ENCODE measurements at places on chromosomes 5 and 9.

DNA sequence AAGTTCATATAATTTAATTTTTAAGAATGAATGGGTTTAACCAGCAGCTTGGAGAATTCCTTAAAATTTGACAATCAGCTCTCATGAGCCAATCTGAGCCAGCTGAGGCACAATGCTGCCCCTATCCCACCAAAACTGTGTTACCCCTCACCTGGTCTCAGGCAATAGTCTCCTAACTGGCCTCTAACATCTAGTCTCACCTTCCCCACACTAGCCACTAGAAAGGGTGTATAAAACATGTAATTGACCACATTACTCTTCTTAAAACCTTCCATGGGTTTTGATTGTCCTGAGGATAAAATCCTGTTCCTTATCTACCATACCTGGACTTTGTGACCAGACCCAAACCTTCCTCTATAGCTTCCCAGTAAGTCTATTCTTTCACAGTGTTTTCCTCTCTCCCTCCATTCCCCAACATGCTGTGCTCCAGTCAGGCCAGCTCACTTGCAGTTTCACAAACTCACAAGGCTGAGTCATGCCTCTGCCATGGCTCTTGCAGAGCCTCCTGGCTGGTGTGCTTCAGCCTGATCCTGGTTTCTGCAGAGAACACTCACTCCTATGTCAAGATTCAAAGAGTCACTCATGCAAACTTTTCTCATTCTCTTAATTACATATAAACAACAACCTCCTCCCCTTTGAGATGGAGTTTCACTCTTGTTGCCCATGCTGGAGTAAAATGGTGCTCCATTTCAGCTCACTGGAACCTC lies 16.0 kb upstream of the ZCCHC7 start:
- no peak for DNase-seq

- no peak for DNase-seq
Measured at GRCh38 chr5:96312383-96312782, 120.7 kb downstream of the PCSK1 start.

GRCh38 chr5:100566382-100567141 lies 31.4 kb downstream of the FAM174A start:
- DNase-seq, result no peak

DNA sequence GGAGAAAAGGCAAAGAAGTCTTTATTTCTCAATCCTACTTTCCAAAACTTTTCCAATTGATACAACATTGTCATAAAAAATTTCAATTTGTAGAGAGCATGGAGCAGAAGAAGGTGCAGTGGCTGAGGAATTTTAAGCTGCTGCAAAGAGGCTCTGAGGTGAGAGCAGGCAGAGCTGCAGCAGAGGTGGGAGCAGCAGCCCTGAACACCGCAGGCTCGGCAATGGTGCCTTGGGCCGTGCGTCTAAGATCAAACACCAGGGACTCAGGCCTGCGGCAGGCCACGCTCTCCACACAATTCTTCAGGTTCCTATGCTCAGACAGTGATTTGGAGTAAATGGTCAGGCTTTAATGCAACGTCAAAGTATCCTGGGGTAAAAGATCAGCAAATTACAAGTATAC lies 46.3 kb downstream of the SIL1 start:
- DNase-seq, result no peak

- no peak for DNase-seq
Measured at GRCh38 chr5:113357696-113358476, 76.9 kb downstream of the TSSK1B start.

DNA sequence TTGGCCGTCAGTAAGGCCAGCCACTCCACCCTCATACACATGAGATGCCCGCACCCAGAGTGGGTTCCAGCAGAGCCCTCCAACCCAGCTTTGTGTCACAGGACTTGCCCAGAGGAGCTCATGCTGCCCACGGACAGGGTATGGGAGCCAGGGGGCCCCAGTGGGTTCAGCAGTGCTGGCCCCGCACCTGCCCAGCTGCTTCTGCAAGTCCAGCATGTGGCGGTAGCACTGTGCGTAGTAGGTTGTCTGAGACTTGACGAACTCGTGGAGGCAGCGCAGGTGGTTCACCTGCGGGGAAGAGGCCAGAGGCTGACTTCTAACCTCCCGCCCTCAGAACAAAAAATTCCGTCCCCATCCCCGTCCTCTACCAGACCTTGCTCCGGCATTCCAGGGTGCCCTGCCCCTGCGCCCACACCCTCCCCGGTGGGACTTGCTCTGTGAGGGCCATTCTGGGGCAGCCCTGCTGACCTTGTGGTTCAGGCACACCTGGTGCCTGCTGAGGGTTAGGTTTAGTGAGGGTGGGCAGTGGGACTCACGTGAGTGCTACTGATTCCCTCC lies 18.5 kb downstream of the SH3GLB2 start:
- no peak for DNase-seq

DNA sequence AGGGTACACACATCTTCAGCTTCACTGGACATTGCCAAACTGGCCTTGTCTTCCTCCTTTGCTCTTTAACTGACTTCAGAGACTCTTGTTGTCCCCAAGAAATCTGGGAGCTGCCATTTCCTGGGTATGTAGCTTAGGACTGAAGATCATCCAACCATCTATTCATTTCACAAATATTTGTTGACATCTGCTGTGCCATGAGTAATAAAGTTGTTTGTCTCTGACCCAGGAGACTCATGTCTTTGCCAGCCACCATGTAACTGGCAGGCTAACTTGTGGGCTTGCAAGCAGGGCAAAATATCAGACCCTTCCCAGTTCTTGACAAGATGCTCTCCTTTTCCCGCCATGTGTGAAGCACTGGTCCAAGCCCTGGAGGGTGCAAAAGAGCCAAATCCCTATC lies 17.1 kb upstream of the TOR1B start:
- no peak for DNase-seq

- no peak for DNase-seq
Measured at GRCh38 chr5:67378256-67378655, 181.7 kb upstream of the CD180 start.

DNA sequence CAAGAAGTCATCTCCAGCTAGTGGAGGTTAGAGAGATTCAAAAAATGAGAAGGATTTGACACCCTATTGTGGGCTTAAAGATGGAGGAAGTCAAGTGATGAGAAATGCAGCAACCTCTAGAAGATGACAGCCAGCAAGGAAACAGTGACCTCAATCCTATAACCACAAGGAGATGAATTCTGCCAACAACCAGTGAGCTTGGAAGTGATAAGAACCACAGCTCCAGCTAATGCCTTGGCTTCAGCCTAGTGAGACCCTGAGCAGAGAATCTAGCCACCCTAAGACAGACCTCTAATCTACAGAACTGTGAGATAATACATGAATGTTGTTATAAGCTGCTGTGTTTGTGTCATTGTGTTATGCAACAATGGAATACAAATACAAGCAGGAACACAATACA lies 262.4 kb downstream of the GRIA1 start:
- DNase-seq, result no peak

- no peak for DNase-seq
Measured at GRCh38 chr9:16147726-16148125, 594.9 kb downstream of the CCDC171 start.

DNA sequence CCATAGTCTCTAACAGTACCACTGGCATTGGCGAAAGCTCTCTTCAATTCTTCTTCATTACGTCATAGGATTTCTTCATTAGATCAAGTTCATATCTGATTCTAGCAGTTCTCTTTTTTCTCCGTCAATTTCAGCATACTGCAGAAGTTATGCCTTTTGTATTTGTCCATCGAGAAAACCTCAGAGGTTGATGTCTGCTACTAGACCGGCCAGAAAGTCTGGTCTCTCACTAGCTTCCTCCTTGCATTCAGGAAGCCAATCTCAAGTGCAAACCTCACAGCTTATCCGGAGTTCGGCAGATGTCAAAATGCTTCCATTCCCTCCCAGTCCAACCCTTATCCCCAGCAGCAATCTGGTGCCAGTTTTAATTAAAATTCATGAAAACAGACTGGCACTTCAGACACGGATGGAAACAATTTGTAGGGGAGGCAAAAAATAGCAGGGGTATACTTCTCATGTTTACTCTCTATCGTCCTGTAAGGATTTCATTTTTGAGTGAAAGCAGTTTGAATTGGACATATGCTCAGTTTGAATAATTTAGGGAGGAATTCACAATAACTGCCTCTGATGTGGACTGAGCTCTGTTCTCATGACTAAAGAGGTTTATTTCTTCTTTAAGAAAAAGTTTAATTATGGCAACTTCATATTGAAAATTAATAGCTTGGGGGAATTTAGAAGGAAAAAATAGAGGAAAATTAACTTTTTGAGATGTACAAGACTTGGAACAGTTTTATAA lies 56.4 kb upstream of the TMC1 start:
- no peak for DNase-seq

- DNase-seq, result no peak
Measured at GRCh38 chr5:167631191-167631590, 660.3 kb upstream of the WWC1 start.

GRCh38 chr5:118611332-118611945 lies 376.9 kb downstream of the DTWD2 start:
- peak; percentile 0 for DNase-seq

- DNase-seq, result no peak
Measured at GRCh38 chr5:56561-57290, 35.2 kb upstream of the PLEKHG4B start.

- DNase-seq, result no peak
Measured at GRCh38 chr9:38134611-38135237, 65.7 kb upstream of the SHB start.

Measured in stimulated activated CD4-positive, alpha-beta T cell treated with anti-CD3 and anti-CD28 coated beads, Interleukin-12 subunit alpha, Interleukin-12 subunit beta, amount 100 ng/mL, for 48 hours (primary cell).